ENCODE measurements at places on chromosomes 16 and 17. TPM values are rescaled to one million over a fixed set of nuclear protein-coding genes. Genes with fewer than 3 reads are reported as not detected.

Gene ZFPM1
- 1.4 TPM for total RNA-seq

- ATAC-seq: peak; percentile 60
Observed at GRCh38 chr16:87966064-87966645, 14.9 kb downstream of the BANP start.

DNA sequence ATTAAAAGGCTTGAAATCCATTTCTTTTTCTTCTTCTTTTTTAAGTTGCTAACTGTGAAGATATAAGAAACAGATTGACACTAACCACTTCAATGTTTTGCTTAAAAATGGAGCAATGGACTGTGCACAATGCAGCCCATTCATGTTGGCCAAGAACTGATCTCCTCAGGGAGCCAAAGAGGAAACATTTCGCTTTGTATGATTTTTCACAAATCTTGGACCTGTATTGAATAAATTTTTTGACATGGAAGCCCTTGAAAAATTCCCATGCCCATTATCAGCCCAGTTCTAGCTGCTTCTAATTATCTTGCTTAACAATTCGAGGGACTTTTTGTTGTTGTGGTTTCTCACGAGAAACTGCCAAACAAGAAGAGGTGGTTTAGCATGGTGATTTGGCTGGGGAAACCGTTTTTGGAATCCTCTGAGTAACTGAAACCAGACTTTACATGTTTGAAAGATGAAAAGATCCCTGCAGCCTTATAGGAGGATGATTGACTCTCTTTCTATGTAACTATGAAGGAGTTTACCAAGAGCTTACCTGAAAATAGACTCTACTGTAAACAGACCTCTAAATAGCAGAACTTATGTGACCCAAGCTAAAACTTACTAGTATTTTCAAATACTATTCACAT lies 1389.4 kb upstream of the GOT2 start:
- ATAC-seq: no peak

DNA sequence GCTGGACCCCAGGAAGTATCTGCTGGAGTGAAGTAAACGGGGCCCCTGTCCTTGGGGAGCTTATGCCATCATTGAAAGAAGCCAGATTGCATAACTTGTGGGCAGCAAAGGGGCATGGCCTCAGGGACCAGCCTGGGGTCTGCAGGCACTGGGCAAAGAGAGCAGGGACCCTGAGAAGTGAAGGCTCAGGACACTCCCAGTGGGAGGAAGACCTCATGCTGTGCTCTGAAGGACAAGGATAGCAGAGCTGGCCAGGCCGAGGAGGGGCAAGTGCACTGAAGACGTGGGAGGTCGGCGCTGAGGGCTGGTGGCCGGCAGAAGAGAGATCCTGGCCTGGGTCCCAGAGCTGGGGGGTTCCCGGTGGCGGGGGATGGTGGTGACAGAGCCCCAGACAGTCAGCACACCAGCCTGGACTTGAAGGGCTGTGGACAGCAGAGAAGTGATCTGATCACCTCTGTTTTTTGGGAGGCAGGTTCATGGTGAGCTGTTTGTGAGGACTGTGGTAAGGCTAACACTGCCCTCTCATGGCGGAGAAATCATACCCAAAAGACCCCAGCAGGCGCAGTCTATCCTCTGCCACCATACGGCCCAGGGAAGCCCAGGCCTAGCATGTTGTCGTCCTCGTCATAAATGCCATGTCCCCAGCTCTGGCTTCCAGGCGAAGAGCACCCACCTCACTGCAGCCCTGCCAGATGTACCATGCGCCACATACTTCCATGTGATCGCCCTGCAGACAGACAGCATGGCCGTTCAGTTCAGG lies 7.1 kb upstream of the CNP start:
- no peak for ATAC-seq

DNA sequence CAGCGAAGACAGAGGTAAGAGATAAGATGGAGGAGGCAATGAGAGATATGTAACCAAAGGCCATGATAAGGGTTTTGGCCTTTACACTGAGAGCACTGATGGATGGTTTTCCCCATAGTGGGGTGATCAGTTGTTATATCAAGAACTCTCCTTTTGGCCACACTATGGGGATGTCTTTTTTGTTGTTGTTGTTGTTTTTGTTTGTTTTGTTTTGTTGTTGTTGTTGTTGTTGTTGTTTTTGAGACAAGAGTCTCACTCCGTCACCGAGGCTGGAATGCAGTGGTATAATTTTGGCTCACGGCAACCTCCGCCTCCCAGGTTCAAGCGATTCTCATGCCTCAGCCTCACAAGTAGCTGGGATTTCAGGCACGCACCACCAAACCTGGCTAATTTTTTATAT lies 244.8 kb upstream of the DYNLRB2 start:
- no peak for ATAC-seq

DNA sequence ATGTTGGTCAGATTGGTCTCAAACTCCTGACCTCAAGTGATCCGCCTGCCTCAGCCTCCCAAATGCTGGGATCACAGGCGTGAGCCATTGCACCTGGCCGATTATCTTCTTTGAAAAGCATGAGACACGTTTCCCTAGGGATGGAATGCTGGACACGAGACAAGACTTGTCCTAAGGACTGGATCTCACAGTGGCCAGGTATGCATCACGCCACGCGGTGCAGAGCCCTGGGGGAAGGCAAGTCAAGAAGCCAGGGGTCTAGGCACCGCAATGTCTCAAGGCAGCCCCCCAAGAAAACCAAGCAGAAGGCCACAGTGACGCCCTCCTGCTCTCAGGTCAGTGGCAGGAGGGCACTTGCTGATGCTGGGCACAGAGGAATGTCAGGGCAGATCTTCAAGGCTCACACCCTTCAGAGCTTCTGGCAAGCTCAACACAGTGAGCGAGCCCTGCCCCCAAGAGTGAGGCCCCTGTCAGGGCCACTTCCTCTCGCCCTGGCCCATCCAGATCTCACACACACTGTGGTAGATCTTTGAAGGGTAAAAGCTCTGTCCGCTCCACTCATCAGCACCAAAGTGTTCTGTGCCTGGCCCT lies 134.7 kb downstream of the ZNF778 start:
- no peak for ATAC-seq

Gene STAT3
- 203 TPM for total RNA-seq
